ENCODE measurements at places on chromosomes 6 and 20.

- no peak for DNase-seq
Measured at GRCh38 chr6:44738601-44739146, 351.2 kb downstream of the CDC5L start.

DNA sequence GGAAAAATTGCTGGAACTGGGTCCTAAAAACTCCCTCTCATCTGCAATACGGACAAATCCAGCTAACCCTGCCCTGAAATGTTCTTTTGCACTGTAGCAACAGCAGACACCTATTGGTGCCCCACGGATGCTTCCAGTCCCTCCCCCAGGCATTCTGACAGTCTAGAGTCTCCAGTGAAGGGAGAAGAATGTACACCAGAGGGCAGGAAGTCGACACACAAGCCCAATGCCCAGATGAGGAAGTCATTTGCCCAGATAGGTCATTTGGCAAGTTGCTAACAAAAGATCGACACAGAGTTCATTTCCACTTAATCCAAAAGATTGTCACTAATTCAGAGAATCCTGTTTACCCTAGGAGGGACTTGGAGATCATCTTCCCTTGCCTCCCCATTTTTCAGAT, 293.0 kb upstream of the PRDM1 start:
- DNase-seq: no peak

DNA sequence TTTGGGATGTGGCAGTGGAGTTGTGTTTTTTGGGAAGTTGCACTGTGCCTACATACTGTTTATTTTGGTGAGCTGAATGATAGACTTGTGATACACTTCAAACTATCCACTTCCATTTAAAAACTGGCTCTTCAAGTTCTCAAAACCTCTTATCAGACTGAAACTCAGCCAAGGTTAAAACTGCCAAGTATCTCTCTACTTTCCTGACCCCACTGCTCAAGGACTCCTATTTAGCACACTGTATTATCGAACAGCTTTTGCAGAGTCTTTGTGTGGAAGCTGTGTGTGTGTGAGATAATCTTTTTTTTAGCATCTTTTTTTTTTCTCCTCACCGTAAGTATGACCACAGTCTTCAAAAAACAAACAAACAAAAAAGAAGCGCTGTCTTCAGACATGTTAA, 21.1 kb downstream of the STX11 start:
- no peak for DNase-seq

DNA sequence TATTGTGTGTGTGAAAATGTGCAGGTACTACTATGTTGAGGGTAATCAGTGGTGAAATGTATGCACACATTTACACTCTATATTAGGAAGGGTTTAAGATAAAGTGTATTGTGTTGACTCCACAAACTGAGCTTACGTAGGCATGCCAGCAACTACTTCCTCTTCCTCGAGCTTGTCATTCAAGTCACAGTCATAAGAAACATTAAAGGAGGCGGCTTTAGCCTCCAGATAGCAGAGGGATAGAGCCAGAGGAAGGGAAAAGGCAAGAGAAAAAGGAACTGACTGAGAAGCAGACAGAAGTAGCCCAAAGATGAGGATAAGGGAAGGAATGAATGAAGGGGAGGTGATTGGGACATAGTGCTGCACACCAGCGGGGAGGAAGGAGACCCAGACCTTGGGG, 55.2 kb downstream of the SMLR1 start:
- no peak for DNase-seq

DNA sequence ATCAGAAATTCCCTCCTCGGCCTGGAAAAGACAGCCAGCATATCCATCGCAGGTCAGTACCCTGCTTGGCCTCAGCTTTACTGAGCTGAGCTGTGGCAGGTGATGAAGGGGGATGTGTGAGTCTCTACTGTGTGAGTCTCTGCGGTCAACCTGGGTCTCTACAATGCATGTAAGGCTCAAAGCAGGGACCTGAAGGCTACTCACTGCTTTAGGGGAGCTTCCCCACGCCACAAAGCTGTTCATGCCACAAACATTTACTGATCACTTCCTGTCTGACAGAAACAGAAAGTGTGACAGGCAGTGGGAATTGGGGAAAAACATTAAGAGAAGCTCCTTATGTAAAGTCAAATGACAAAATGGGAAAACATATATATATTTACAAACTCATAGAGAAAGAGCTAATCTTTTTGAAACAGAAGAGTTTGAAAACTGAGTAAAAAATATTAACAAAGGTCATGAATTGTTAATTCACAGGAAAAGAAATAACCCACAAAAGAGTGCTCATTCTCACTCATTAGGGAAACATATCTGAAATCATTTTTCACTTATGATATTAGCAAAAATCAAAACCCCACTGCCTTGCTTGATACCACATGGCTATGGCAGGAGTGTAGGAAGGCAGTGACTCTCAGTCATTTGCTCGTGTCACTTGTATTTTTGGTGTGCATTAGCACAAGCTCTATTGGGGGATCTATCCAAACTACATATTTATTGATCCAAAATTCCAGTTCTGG, 5.8 kb downstream of the BTN3A3 start:
- no peak for DNase-seq

DNA sequence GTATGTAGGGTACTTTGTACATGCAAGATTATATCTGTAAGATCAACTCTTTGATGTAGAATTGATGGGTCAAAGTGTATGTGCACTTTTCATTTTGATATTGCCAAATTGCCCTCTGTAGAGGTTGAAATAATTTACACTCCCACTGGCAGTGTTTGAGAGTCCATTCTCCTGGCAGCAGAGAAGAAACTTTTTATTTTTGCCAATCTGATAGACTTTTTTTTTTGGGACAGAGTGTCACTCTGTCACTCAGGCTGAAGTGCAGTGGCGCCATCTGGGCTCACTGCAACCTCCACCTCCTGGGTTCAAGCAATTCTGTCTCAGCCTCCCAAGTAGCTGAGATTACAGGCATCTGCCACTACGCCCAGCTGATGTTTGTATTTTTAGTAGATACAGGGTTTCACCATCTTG, 199.2 kb downstream of the ZFAND3 start:
- no peak for DNase-seq

DNA sequence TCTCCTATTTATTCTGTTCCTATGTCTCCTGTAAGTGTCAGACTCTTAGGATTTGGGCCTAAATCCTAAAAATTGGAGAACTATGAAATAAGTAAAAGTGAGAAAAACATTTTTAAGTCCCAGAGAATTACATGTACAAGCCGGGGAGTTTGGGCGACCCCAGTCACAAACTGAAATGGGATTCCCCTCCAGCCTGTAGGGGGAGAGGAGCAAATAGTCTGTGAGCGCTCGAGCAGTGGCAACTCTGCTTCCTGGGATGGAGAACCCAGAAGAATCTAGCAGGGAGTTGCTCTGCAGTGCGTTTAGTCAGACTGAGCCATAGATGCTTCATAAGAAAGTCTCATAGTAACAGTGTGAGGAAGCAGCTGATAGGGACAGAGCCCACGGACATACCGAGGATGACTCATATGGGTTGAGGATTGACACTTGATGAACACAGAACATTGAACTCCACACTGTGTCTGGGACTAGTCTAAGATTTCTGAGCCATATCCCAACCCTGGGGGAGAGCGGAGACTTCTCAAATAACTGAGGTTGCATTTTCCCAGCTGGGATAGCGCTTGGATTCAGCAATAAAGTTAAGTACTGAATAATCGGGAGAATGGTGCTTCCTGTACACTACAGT, 437.2 kb downstream of the BCKDHB start:
- DNase-seq: no peak

DNA sequence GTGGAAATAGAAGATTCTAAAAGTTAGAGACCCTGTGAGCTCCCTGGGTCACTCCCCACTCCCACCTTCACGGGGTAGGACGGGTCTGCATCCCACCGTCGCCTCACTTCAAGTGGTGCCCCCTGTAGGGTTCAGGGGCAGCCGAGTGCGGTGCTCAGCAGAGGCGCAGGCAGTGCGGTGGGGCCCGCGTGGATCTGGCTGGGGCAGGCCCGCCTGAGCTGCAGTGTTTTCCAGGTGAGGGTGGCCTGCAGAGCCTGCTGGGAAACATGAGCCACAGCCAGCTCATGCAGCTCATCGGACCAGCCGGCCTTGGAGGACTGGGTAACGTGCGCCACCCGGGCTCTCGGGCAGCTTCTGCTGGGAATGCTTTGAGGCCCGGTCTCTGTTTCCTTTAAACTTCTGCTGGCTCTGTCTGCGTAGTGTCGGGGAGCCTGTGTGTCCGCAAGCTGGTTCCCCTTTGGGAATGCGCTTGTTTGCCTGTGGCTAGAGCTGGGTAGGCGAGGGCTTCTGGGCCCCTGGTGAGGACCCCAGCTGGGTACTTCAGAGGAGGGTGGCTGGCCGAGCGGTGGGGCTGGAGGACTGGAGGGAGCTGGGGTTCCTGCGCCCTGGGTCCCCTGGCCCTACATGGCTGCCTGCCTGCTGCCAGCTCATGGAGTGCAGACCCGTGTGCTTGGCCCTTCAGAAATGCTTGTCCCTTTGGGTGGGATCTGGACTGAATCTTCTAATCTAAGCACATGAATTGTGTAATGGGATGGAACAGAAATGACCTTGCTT, 3.8 kb downstream of the ADRM1 start:
- DNase-seq: no peak

- no peak for DNase-seq
Measured at GRCh38 chr6:15804164-15805154, 141.6 kb upstream of the DTNBP1 start.

- DNase-seq: peak; percentile 89
Measured at GRCh38 chr6:30615219-30615957, 1.7 kb downstream of the PPP1R10 start.

DNA sequence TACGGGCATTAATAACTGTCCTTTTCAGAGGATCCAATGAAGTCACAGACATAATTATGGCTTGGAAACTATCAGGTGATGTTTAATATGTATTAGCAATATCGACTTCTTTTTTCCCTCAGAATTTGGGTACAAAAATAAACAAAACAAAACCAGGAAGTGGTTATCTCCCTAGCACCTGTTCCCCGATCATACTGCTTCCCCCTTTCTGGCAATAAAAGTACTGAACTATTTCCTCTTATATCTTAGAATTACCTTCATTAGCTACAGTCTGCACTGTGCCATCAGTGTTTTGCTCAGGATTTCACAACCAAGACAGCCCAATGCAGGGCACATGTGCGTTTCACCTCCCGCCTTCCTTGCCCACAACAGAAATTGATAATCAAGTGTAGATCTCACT, 216.9 kb upstream of the BTBD3 start:
- no peak for DNase-seq

DNA sequence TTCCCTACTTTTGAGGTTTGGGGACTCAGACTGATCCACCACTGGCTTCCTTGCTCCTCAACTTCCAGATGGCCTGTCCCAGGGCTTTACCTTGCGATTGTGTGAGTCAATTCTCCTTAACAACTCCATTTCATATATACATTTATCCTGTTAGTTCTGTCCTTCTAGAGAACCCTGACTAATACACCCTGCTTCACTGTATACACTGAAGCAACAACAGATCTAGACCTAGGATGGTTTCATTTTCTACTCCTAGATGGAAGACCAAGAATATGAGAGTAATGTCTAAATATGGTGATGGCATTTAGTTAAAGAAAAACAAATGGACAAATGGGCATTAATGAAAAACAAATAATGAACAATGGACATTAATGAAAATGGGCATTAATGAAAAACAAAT, 225.6 kb downstream of the LMBRD1 start:
- no peak for DNase-seq

DNA sequence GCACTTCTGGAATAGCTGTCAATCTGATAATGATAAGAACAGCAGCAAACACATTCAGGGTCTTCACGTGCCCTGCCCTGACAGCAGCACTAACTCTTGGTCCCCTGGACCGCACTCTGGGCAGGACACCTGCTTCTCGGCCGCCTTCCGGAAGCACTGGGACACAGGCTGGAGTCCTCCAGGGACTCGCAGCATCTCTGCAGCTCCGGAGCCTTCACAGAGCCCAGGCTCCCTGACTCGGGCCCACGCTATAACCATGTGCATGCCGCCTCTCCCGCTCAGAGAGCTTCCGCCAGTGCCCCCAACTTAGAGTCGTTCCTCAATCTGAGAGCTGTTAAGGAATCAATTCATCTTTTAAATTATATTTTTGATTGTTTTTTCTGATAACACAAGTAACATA, 377.3 kb downstream of the TAF4 start:
- DNase-seq: no peak

- no peak for DNase-seq
Measured at GRCh38 chr6:158068156-158068892, 86.7 kb downstream of the SYNJ2 start.

DNA sequence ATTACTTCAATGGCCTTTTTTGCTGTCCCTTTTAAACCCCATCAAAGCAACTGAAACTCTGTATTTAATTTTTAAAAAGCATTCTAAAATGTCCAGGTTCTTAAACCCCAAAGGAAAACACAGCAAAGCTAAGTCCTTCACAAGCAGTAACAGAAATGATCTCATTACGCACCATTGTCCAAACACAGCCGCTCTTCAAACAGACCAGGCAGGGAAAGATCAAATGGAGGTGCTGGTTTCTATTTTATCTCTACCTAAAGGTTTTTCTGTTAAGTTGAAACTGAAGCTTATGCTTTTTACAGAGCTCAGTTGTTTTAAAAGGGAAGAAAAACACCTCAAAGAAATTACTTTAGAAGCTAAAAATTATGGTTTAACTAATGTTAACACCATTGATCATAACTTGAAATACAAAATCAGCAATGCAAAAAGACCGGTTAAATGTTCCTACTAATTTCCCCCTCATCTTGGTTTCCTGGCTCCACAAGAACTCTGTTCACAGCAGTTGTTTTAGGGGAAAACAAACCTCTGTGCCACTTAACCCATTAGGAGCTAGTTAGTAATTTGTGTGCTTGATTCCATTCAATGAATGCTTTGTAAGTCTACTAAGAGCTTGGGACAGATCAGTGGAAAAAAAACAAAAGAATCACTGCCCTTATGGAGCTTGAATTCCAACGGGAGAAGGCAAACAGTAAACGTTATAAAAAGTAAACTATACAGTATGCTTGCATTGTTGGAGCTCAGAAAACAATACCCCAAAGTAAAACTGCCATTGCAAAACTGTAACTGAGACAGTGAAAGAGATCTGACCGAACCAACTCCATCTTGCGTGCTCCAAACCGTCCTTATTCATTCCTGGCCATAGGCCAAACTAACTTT, 87.4 kb downstream of the CD24 start:
- DNase-seq: no peak

GRCh38 chr20:23151008-23151703, 65.0 kb upstream of the CD93 start:
- no peak for DNase-seq

- no peak for DNase-seq
Measured at GRCh38 chr6:25035512-25036435, 100.0 kb upstream of the RIPOR2 start.

DNA sequence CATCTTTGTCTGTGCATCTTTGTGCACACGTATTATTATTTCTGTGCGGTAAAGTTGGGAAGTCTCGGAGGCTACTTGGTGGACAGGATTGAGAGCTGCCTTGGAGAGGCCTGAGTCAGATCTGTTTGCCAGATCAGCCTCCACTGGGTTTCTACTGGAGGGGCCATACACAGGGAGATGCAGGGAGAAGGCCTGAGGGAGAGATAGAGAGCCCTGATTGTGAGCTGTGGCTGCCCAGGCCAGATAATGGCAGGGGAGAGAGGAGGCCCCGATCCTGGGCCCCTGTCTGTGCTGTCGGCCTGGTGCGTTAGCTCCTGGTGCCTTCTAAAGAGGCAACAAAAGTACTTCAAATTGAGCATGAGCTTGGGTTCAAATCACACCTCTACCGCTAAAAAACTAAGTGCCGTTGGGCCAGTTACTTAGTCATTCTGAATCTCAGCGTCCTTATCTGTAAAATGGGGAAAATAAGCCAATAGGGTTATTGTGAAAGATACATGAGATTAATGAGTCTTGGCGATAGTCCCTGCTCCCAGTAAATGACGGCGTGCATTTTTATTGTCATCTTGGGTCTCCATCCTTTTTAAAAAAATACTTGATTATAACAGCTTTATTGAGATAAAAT, 27.6 kb upstream of the ADA start:
- no peak for DNase-seq

GRCh38 chr20:57794600-57795341, 85.0 kb upstream of the PMEPA1 start:
- DNase-seq: no peak

Data from DMS79 (cell line).